Stimulated activated CD4-positive, alpha-beta T cell treated with anti-CD3 and anti-CD28 coated beads, Interleukin-15, amount 100 ng/mL, for 1 hour (primary cell): ENCODE measurements at places on chromosomes 11 and 22.

DNA sequence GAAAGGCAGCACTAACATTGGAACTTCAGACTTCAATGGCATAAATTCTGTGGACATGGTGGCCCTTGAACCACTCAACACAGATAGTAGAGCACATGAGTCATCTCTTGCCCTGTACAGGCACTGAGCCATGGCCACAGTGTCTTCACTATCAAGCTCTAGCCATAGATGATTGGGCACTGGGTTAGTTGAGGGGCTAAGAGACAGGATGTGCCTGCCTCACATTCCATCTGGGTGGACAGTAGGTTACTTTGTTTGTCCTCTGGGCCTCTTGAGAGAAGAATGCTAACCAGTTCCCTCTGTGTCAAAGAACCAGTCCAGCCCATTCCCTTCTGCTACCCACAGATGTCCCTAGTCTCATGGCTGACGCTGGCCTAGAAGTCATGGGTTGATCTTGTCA is 39.8 kb downstream of the OR6Q1 start:
- no peak for DNase-seq

- no peak for DNase-seq
Observed at GRCh38 chr11:120603071-120603470, 91.5 kb downstream of the GRIK4 start.

- no peak for DNase-seq
Observed at GRCh38 chr11:129239207-129239606, 47.1 kb upstream of the ARHGAP32 start.

- no peak for DNase-seq
Observed at GRCh38 chr11:22477312-22477711, 139.1 kb downstream of the SLC17A6 start.

GRCh38 chr11:114298710-114299109 is 2.5 kb downstream of the NNMT start:
- DNase-seq, result no peak
